ENCODE measurements at places on chromosomes 12 and 14. TPM values are rescaled to one million over a fixed set of nuclear protein-coding genes. Genes with fewer than 3 reads are reported as not detected.

- no peak overlapping the region for H3K27ac ChIP-seq
- H3K4me1 ChIP-seq = no peaks in the 10 kb centered on the region
- no peaks in the 10 kb centered on the region for H3K36me3 ChIP-seq
- H3K27me3 ChIP-seq = no peaks in the 10 kb centered on the region
Observed at GRCh38 chr12:2668816-2669215, 126.0 kb upstream of the FKBP4 start.

- H3K4me1 ChIP-seq = no peaks in the 10 kb centered on the region
- no peaks in the 10 kb centered on the region for H3K36me3 ChIP-seq
- no peak for DNase-seq
- H3K27me3 ChIP-seq = no peaks in the 10 kb centered on the region
- H3K4me3 ChIP-seq = no peak overlapping the region
- H3K27ac ChIP-seq = no peak overlapping the region
Observed at GRCh38 chr12:117494833-117495655, 133.6 kb upstream of the NOS1 start.

CEBPE gene
- total RNA-seq = not detected

DNA sequence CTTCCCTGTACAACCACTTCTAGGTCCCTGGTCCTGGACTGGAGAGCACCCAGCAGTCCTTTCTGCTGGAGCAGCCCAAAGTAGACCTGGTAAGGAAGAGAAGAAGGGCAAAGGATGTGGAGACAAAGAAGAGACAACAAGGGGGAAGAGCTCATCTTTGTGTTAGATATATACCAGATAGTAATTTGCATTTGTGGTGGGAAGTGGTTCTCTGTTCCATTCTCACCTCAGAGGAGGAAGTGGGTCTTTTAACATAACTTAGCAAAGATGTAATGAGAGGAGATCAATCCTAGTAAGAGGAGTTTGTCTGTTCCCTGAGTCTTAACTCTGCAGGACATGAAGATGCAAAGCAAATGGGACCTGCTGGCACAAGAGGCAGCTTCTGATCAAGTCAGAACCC lies 8.0 kb downstream of the CCDC198 start:
- no peak overlapping the region for H3K27ac ChIP-seq
- no peak overlapping the region for H3K4me3 ChIP-seq
- H3K4me1 ChIP-seq = no peaks in the 10 kb centered on the region
- no peaks in the 10 kb centered on the region for H3K27me3 ChIP-seq
- no peak for DNase-seq

- no peaks in the 10 kb centered on the region for H3K27me3 ChIP-seq
- H3K4me3 ChIP-seq = no peak overlapping the region
- no peaks in the 10 kb centered on the region for H3K36me3 ChIP-seq
- DNase-seq = no peak
- H3K4me1 ChIP-seq = peaks cover 2% of the 10 kb centered on the region
Observed at GRCh38 chr12:104182144-104182543, 33.4 kb upstream of the TXNRD1 start.

- peaks cover 18% of the 10 kb centered on the region for H3K4me1 ChIP-seq
- DNase-seq = peak; percentile 85
- no peak overlapping the region for H3K4me3 ChIP-seq
- no peaks in the 10 kb centered on the region for H3K27me3 ChIP-seq
- H3K27ac ChIP-seq = no peak overlapping the region
Observed at GRCh38 chr14:20789230-20789813, 8.3 kb downstream of the RNASE6 start.

FIGNL2 gene
- 2.5 TPM for total RNA-seq

Data from endothelial cell of umbilical vein (primary cell).